ENCODE measurements at places on chromosomes 4 and X. TPM values are rescaled to one million over a fixed set of nuclear protein-coding genes. Genes with fewer than 3 reads are reported as not detected.

Gene PABPC4L
- 4.3 TPM for total RNA-seq

Gene DGAT2L6
- total RNA-seq: not detected

Gene HSFX4
- total RNA-seq: not detected

DNA sequence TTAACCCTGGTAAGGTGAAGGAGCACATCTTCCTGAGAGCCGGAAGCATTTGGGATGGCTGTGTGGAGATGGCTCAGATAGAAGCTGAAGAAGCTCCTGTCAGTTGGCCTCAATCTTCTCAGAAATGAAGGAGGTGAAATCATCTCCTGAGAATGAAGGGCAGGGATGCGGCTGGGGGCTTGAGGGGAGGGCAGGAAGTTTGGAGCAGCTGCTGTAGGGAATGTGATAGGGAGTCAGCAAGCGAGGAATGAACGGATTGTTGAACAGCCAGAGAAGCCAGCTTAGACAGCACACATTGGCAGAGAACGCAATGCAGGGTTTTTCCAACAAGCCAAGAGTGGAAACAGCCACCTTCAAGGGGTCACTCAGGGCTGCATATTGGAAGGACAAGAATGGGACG lies 10.0 kb downstream of the KCNE5 start:
- H3K27ac ChIP-seq: no peak overlapping the region
- no peaks in the 10 kb centered on the region for H3K36me3 ChIP-seq
- no peaks in the 10 kb centered on the region for H3K27me3 ChIP-seq
- no peak for DNase-seq

All from chondrocyte (in vitro differentiated cells).